ENCODE measurements at places on chromosomes 2 and 18. TPM values are rescaled to one million over a fixed set of nuclear protein-coding genes. Genes with fewer than 3 reads are reported as not detected.

GRCh38 chr2:190535586-190535985 is 1.1 kb upstream of the NEMP2 start:
- peaks cover 42% of the 10 kb centered on the region for H3K4me1 ChIP-seq
- no peak for DNase-seq
- H3K4me3 ChIP-seq, result peak overlapping the region; percentile 35
- no peaks in the 10 kb centered on the region for H3K27me3 ChIP-seq
- H3K27ac ChIP-seq, result peak overlapping the region; percentile 35
- no peaks in the 10 kb centered on the region for H3K36me3 ChIP-seq

SCN7A gene
- not detected for total RNA-seq

RIT2 gene
- total RNA-seq, result not detected

MAP3K19 gene
- not detected for total RNA-seq

GRCh38 chr2:187544371-187545080 is 9.7 kb downstream of the TFPI start:
- H3K27ac ChIP-seq, result no peak overlapping the region
- DNase-seq, result no peak
- H3K27me3 ChIP-seq, result no peaks in the 10 kb centered on the region
- no peaks in the 10 kb centered on the region for H3K36me3 ChIP-seq
- no peak overlapping the region for H3K4me3 ChIP-seq
- no peaks in the 10 kb centered on the region for H3K4me1 ChIP-seq

- H3K27ac ChIP-seq, result no peak overlapping the region
- H3K4me1 ChIP-seq, result peaks cover 33% of the 10 kb centered on the region
- H3K36me3 ChIP-seq, result no peaks in the 10 kb centered on the region
- no peaks in the 10 kb centered on the region for H3K27me3 ChIP-seq
- no peak for DNase-seq
- H3K4me3 ChIP-seq, result no peak overlapping the region
These were observed 65.9 kb downstream of the BCL2 start for GRCh38 chr18:63253428-63254372.

GRCh38 chr2:219851801-219852481 is 224.5 kb downstream of the SLC4A3 start:
- H3K27ac ChIP-seq, result no peak overlapping the region
- no peak overlapping the region for H3K4me3 ChIP-seq
- H3K27me3 ChIP-seq, result no peaks in the 10 kb centered on the region

- no peak overlapping the region for H3K4me3 ChIP-seq
- no peak for DNase-seq
- no peaks in the 10 kb centered on the region for H3K4me1 ChIP-seq
- no peak overlapping the region for H3K27ac ChIP-seq
- H3K27me3 ChIP-seq, result peaks cover 3% of the 10 kb centered on the region
These were observed 6.6 kb upstream of the CDH2 start for GRCh38 chr18:28183418-28184078.

BCL2 gene
- total RNA-seq, result 58.9 TPM

DNA sequence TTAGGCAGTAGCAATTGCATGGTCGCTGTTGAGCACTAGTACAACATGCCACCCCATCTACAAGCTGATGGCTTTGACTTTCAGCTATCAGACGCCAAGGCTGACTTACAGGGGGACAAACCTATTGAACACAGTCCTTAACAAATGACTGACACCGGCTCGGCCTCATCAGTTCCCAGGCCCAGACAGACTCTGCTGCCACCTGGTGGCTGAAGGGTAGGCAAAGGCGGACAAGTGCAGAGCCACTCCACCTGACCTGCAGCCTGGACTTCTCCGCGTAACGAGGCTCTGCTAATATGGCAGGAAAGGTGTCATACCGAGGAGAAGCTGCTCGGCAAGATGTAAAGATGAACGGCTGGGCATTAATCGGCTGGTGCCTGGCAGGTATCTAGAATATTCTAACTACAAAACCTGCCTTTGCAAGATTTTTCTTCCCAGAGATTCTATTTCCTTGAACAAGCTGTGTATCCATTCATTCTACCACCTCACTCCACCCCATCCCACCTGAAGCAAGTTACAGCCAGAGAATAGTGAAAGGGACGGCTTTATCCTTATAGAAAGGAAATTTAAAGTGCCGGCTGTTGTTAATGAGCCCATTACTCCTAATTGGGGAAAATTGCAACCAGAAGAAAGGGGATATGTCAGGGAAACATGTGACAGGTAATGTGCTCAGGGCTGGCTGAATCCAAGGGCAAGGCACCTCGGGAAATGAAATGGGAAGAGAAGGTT is 67.4 kb downstream of the STEAP3 start:
- DNase-seq, result peak; percentile 17
- no peak overlapping the region for H3K27ac ChIP-seq
- H3K4me1 ChIP-seq, result no peaks in the 10 kb centered on the region
- no peaks in the 10 kb centered on the region for H3K36me3 ChIP-seq

SERPINB12 gene
- not detected for total RNA-seq

DNA sequence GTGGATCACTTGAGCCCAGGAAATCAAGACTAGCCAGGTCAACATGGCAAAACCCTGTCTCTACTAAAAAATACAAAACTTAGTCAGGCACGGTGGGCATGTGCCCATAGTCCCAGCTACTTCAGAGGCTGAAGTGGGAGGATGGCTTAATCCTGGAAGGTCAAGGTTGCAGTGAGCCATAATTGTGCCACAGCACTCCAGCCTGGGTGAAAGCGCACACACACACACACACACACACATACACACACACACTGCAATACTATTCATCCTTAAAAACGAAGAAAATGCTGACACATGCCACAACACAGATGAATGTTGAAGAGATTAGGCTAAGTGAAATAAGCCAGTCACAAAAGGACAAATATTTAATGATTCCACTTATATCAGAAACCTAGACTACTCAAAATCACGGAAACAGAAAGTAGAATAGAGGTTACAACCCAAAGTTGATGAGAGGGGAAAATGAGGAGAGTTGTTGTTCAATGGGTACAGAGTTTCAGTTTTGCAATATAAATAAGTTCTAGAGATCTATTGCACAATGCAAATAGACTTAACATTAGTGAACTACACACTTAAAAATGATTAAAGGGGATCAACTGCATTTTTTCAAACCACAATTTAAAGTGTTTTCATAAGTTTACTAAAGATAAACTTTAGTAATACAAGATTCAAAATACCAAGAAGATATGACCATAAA is 114.5 kb downstream of the USP34 start:
- no peak for DNase-seq
- peaks cover 14% of the 10 kb centered on the region for H3K36me3 ChIP-seq
- H3K4me3 ChIP-seq, result no peak overlapping the region
- no peak overlapping the region for H3K27ac ChIP-seq
- no peaks in the 10 kb centered on the region for H3K27me3 ChIP-seq
- H3K4me1 ChIP-seq, result peaks cover 3% of the 10 kb centered on the region

DNA sequence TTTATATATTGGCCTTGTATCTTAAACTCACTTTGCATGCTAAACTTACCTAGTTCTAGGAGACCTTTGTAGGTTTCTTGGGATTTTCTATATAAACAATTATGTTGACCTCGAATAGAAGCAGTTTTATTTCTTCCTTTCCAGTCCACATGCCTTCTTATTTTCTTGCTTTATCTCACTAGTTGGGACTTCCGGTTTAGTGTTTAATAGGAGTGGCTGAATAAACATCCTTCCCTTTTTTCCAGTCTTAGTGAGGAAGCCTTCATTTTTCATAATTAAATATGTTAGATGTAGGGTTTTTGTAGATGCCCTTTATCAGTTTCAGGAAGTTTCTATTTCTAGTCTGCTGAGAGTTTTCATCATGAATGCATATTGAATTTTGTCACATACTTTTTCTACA is 347.3 kb upstream of the HNRNPA3 start:
- no peak overlapping the region for H3K27ac ChIP-seq
- no peaks in the 10 kb centered on the region for H3K27me3 ChIP-seq
- DNase-seq, result no peak

DNA sequence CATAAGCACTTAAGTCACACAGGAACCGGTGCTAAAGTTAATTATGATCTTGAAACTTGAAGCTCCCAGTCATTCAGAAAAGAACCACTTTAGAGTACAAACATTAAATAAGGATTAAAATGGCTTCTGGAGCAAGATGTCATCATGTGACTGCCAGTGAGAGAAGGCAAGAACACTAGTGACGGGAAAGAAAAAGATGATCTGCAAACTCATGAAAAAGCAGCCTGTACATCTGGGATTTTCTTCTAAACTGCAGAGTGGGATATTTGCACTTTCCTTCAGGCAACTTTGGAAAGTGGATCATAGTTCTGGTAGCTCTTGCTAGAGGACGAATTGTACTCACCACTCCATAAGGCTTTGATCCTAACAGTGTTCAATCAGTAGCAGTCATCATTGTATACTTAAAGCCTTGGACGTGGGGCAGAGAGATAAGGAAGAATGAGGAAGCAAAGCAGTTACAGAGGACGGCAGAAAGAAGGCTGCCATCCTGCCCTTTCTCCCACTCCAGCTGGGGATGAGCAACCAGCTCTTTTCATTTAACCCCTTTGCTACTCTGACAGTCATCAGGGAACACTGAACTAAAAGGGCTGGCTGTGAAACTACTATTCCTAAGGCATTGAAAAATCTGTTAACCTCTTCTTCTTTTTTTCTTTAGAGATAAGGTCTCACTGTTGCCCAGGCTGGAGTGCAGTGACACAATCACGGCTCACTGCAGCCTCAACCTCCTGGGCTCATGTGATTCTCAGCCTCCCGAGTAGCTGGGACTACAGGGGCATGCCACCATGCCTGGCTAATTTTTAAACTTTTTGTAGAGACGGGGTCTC is 18.1 kb downstream of the ABHD3 start:
- no peak for DNase-seq
- H3K27me3 ChIP-seq, result no peaks in the 10 kb centered on the region
- peaks cover 15% of the 10 kb centered on the region for H3K4me1 ChIP-seq
- no peak overlapping the region for H3K4me3 ChIP-seq
- H3K27ac ChIP-seq, result peak overlapping the region; percentile 6

GRCh38 chr18:64403784-64404503 is 255.1 kb upstream of the LINC00305 start:
- H3K36me3 ChIP-seq, result no peaks in the 10 kb centered on the region
- H3K27ac ChIP-seq, result no peak overlapping the region

CDK15 gene
- total RNA-seq, result not detected

- no peak overlapping the region for H3K27ac ChIP-seq
- DNase-seq, result no peak
- no peaks in the 10 kb centered on the region for H3K36me3 ChIP-seq
- no peaks in the 10 kb centered on the region for H3K4me1 ChIP-seq
- H3K27me3 ChIP-seq, result no peaks in the 10 kb centered on the region
These were observed 40.2 kb downstream of the EFEMP1 start for GRCh38 chr2:55883357-55883756.

AMER3 gene
- not detected for total RNA-seq

GRCh38 chr2:165435611-165436010 is 33.9 kb upstream of the CSRNP3 start:
- DNase-seq, result no peak
- no peak overlapping the region for H3K4me3 ChIP-seq
- no peaks in the 10 kb centered on the region for H3K27me3 ChIP-seq
- no peaks in the 10 kb centered on the region for H3K4me1 ChIP-seq
- H3K27ac ChIP-seq, result no peak overlapping the region

IRS1 gene
- 3.9 TPM for total RNA-seq

GRCh38 chr18:9139400-9140039 is 2.9 kb downstream of the ANKRD12 start:
- DNase-seq, result no peak
- H3K27me3 ChIP-seq, result no peaks in the 10 kb centered on the region
- peaks cover 76% of the 10 kb centered on the region for H3K4me1 ChIP-seq
- peak overlapping the region; percentile 27 for H3K4me3 ChIP-seq
- H3K36me3 ChIP-seq, result no peaks in the 10 kb centered on the region

GPR17 gene
- total RNA-seq, result not detected

CXCR2 gene
- total RNA-seq, result not detected

Data from CD8-positive, alpha-beta memory T cell (primary cell).